ENCODE measurements at places on chromosomes 6 and 20.

- H3K4me1 ChIP-seq, result peaks cover 34% of the 10 kb centered on the region
- no peaks in the 10 kb centered on the region for H3K27me3 ChIP-seq
- DNase-seq, result no peak
- no peak overlapping the region for H3K27ac ChIP-seq
Observed at GRCh38 chr6:90028995-90029635, 134.8 kb downstream of the GJA10 start.

- no peak for DNase-seq
- peaks cover 5% of the 10 kb centered on the region for H3K4me1 ChIP-seq
- peaks cover 74% of the 10 kb centered on the region for H3K36me3 ChIP-seq
- no peak overlapping the region for H3K4me3 ChIP-seq
Observed at GRCh38 chr20:63873477-63873971, 8.5 kb downstream of the TPD52L2 start.

- no peaks in the 10 kb centered on the region for H3K36me3 ChIP-seq
- no peak for DNase-seq
- no peaks in the 10 kb centered on the region for H3K4me1 ChIP-seq
- no peak overlapping the region for H3K4me3 ChIP-seq
- no peaks in the 10 kb centered on the region for H3K27me3 ChIP-seq
- no peak overlapping the region for H3K27ac ChIP-seq
Observed at GRCh38 chr20:16167423-16168130, 405.7 kb downstream of the KIF16B start.

GRCh38 chr20:34131491-34131890, 19.4 kb upstream of the EIF2S2 start:
- H3K27ac ChIP-seq, result no peak overlapping the region
- H3K4me1 ChIP-seq, result peaks cover 6% of the 10 kb centered on the region
- H3K4me3 ChIP-seq, result no peak overlapping the region
- no peak for DNase-seq
- peaks cover 3% of the 10 kb centered on the region for H3K36me3 ChIP-seq
- H3K27me3 ChIP-seq, result peaks cover 39% of the 10 kb centered on the region

- no peak overlapping the region for H3K4me3 ChIP-seq
- H3K36me3 ChIP-seq, result no peaks in the 10 kb centered on the region
- H3K27ac ChIP-seq, result peak overlapping the region; percentile 55
- H3K4me1 ChIP-seq, result no peaks in the 10 kb centered on the region
Observed at GRCh38 chr20:22502731-22503191, 81.6 kb downstream of the FOXA2 start.

DNA sequence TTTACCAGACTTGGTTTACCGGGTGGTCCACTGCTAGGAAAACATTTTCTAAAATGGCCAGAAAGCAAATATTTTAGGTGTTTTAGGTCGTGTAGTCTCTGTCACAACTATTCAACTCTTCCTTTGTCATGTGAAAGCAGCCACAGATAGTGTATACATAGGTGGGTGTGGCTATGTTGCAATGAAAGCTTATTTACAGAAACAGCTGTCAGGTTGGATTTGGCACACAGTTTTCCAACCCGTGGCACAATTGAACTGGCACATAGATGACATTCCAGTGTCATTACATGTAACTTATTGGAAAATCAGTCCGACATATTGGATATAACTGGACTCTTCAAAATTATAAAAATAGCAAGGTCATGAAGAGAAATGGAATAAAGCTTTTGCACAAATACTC, 68.9 kb upstream of the KCNQ5 start:
- no peaks in the 10 kb centered on the region for H3K4me1 ChIP-seq
- no peak overlapping the region for H3K4me3 ChIP-seq
- no peak for DNase-seq
- no peaks in the 10 kb centered on the region for H3K36me3 ChIP-seq
- H3K27ac ChIP-seq, result no peak overlapping the region

GRCh38 chr20:25987073-25987927, 290.6 kb upstream of the ZNF337 start:
- peak overlapping the region; percentile 16 for H3K27ac ChIP-seq
- peak overlapping the region; percentile 25 for H3K4me3 ChIP-seq
- DNase-seq, result peak; percentile 45

- H3K36me3 ChIP-seq, result peaks cover 6% of the 10 kb centered on the region
- no peaks in the 10 kb centered on the region for H3K27me3 ChIP-seq
- peaks cover 26% of the 10 kb centered on the region for H3K4me1 ChIP-seq
- H3K4me3 ChIP-seq, result no peak overlapping the region
- H3K27ac ChIP-seq, result no peak overlapping the region
Observed at GRCh38 chr6:144162977-144163376, 12.7 kb downstream of the STX11 start.

GRCh38 chr6:107653183-107653580, 163.3 kb downstream of the SOBP start:
- peaks cover 8% of the 10 kb centered on the region for H3K27me3 ChIP-seq
- peaks cover 14% of the 10 kb centered on the region for H3K4me1 ChIP-seq
- H3K27ac ChIP-seq, result no peak overlapping the region
- H3K36me3 ChIP-seq, result no peaks in the 10 kb centered on the region

DNA sequence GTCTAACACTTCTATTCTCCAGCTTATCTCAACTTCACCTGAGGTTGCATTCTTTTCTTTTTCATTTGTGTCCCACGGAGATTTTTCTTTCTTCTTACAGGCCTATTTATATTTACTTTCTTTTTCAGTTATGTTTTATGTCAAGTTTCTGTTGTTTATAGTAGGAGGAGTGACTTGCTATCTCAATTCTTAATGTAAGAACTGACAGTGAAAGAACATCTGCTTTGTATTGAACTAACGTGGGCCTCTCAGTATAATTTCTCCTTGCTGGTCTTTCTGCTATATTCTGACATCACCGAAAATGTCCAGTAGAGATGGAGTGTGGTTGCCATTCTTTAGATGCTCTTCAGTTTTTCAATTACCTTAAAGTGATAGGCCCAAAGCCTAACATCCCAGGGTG, 521.7 kb downstream of the EPM2A start:
- H3K36me3 ChIP-seq, result no peaks in the 10 kb centered on the region
- peaks cover 9% of the 10 kb centered on the region for H3K4me1 ChIP-seq
- no peak overlapping the region for H3K27ac ChIP-seq

GRCh38 chr20:4956200-4956810, 45.0 kb downstream of the SLC23A2 start:
- no peak overlapping the region for H3K4me3 ChIP-seq
- no peak overlapping the region for H3K27ac ChIP-seq
- no peaks in the 10 kb centered on the region for H3K27me3 ChIP-seq
- peaks cover 4% of the 10 kb centered on the region for H3K36me3 ChIP-seq

- H3K27me3 ChIP-seq, result peaks cover 55% of the 10 kb centered on the region
- no peaks in the 10 kb centered on the region for H3K4me1 ChIP-seq
- no peak overlapping the region for H3K27ac ChIP-seq
- no peak for DNase-seq
- H3K36me3 ChIP-seq, result no peaks in the 10 kb centered on the region
Observed at GRCh38 chr20:2280082-2280481, 15.7 kb upstream of the TGM3 start.

DNA sequence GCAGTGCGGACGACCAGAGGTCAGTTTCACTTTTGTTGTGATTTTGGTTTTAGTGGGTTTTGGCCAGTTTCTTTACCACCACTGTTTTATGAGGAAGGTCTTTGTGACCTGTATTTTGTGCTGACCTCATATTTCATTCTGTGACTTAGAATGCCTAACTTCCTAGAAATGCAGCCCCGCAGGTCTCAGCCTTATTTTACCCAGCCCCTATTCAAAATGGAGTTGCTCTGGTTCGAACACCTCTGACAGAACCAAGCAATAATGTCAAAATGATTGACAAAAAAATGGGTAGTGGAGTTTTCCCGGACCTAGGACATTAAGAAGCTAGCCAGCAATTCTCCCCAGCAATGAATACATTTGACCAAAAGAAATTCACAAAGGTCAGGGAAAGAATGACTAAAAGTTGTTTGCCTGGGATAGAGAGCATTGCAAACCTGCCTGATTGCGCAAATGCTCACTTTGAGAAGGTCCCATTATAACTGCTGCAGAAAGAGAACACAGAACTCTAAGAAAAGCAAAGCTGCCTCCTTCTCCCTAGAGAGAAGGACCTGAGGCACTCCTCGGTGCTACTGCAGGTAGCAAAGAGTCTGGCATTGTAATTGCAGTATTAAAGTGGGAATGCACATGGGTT, 288.8 kb downstream of the ADGB start:
- DNase-seq, result no peak
- no peaks in the 10 kb centered on the region for H3K4me1 ChIP-seq
- H3K27me3 ChIP-seq, result peaks cover 23% of the 10 kb centered on the region
- no peak overlapping the region for H3K27ac ChIP-seq
- H3K36me3 ChIP-seq, result no peaks in the 10 kb centered on the region

GRCh38 chr6:132458887-132459604, 53.9 kb downstream of the STX7 start:
- no peak overlapping the region for H3K27ac ChIP-seq
- no peak overlapping the region for H3K4me3 ChIP-seq
- peaks cover 46% of the 10 kb centered on the region for H3K36me3 ChIP-seq
- no peaks in the 10 kb centered on the region for H3K4me1 ChIP-seq
- DNase-seq, result no peak
- H3K27me3 ChIP-seq, result no peaks in the 10 kb centered on the region

GRCh38 chr20:31860390-31861134, 9.8 kb downstream of the DUSP15 start:
- no peak for DNase-seq
- H3K4me3 ChIP-seq, result peak overlapping the region; percentile 70
- H3K4me1 ChIP-seq, result peaks cover 6% of the 10 kb centered on the region
- peaks cover 2% of the 10 kb centered on the region for H3K36me3 ChIP-seq

GRCh38 chr6:159168536-159169192, 536 bp upstream of the FNDC1 start:
- no peak for DNase-seq
- H3K4me3 ChIP-seq, result peak overlapping the region; percentile 70
- H3K4me1 ChIP-seq, result peaks cover 18% of the 10 kb centered on the region
- H3K27ac ChIP-seq, result no peak overlapping the region
- H3K36me3 ChIP-seq, result peaks cover 2% of the 10 kb centered on the region

DNA sequence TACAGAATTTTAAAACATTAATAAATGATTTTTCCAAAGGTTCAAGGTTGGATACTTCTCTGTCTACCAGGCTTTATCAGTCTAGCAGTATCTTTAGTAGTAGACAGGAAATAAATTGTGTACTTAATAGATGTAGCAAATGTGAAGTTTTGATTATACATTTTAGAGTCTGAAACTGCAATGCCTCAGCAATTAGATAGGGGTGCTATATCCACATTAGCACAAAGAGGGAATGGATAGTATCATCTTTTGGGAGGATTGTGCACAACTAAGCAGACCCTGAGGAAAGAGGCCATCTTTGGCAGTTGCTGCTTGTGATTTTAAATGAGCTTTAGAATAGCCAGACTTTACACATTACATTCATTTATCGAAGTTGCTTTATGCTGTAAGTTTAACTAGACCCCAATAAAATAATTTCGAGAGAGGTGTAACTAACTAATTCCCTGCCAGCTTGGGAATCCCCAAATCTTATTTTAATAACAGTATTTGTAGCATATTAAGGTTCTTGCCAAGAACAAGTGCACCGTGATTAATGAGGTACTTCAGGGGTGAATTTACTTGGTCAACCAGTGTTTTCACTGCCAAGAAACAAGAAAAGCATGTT, 2.8 kb downstream of the KCNQ5 start:
- peaks cover 50% of the 10 kb centered on the region for H3K4me1 ChIP-seq
- DNase-seq, result no peak
- no peaks in the 10 kb centered on the region for H3K27me3 ChIP-seq
- peaks cover 10% of the 10 kb centered on the region for H3K36me3 ChIP-seq

DNA sequence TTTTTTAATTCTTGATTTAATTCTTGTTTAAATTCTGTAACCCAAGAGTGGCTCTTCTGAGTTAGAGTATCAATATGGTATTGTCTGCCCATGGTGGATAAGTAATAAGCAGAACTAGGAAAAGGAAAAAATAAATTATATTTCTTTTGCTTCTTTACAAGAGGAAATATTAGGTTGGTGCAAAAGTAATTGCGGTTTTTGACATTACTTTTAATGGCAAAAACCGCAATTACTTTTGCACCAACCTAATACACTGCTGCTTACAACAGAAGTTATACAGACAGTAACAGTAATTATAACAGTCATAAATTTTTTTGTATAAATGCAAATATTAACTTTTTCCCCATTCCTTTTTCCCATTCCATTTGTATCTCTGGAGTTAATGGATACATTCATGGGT, 65.6 kb downstream of the HS3ST5 start:
- H3K27me3 ChIP-seq, result no peaks in the 10 kb centered on the region
- H3K27ac ChIP-seq, result no peak overlapping the region
- no peaks in the 10 kb centered on the region for H3K36me3 ChIP-seq
- DNase-seq, result no peak

DNA sequence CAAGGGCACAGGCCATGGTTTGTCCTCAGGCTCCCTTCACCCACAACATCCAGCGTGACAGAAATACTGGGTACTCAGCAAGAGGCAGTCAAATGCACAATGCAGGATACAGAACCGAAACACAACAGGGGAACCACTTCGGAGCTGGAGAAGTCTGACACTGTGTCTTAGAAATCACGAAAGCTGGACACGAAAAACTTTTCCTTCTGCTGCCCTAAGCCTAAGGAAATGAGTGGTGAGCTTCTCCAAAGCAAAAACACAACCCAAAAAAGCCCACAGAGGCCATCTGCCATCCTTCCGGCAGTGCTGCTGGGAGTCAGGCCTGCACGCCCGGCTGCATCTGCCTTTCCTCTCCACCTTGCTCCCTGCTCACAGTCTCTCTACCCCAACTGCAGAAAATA, 106.3 kb downstream of the SLC23A2 start:
- no peak for DNase-seq
- H3K27ac ChIP-seq, result no peak overlapping the region
- peaks cover 25% of the 10 kb centered on the region for H3K36me3 ChIP-seq
- no peaks in the 10 kb centered on the region for H3K27me3 ChIP-seq
- H3K4me1 ChIP-seq, result peaks cover 25% of the 10 kb centered on the region

GRCh38 chr6:27604986-27605385, 132.1 kb upstream of the ZNF184 start:
- H3K4me1 ChIP-seq, result peaks cover 24% of the 10 kb centered on the region
- H3K36me3 ChIP-seq, result peaks cover 15% of the 10 kb centered on the region
- H3K4me3 ChIP-seq, result peak overlapping the region; percentile 37

DNA sequence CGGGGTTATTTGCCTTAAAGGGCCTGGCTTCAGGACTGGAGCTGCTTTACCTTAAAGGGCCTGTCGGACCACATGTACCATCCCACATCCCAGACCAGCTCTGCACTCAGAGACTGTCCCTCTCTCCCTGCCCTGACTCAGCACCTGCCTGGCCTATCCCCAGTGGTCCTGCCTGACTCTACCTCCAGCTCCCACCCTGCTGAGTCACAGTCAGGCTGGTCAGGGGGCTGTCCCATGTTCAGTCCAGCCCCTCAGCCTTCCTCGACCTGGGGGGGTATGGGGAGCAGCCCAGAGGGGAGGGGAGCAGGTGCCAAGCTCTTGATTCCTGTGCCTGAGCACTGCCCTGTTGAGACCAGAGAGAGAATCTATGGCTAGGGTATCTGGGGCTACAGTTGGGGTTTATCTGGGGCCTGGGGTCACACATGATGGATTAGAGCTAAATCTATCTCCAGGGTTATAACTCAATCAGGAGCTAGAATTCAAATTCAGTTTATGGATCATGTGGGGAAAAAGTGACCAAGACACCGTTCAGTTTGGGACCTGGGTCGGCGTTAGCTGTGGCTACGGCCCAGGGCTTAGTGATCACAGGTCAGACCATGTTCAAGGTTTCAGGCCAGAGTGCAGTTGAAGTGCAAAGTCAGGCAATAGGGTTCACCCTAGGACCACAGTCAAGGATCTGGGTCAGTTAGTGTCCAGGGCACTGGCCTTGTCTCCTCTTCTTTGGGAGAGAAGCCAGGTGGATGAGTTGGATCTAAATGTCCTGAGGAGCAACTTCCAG, 9.4 kb upstream of the TRIB3 start:
- H3K4me1 ChIP-seq, result no peaks in the 10 kb centered on the region
- no peak overlapping the region for H3K27ac ChIP-seq

Data from central memory CD8-positive, alpha-beta T cell (primary cell).